Hippocampal formation (tissue), 2 donors: ENCODE measurements at places on chromosomes 3 and 15.

- DNase-seq, result peak; percentile 48
These were observed 10.9 kb downstream of the SEMA7A start for GRCh38 chr15:74422652-74423430.

- DNase-seq, result no peak
These were observed 309.5 kb downstream of the GAP43 start for GRCh38 chr3:115932807-115933206.

- no peak for DNase-seq
These were observed 8.6 kb upstream of the TIPIN start for GRCh38 chr15:66364944-66365528.

DNA sequence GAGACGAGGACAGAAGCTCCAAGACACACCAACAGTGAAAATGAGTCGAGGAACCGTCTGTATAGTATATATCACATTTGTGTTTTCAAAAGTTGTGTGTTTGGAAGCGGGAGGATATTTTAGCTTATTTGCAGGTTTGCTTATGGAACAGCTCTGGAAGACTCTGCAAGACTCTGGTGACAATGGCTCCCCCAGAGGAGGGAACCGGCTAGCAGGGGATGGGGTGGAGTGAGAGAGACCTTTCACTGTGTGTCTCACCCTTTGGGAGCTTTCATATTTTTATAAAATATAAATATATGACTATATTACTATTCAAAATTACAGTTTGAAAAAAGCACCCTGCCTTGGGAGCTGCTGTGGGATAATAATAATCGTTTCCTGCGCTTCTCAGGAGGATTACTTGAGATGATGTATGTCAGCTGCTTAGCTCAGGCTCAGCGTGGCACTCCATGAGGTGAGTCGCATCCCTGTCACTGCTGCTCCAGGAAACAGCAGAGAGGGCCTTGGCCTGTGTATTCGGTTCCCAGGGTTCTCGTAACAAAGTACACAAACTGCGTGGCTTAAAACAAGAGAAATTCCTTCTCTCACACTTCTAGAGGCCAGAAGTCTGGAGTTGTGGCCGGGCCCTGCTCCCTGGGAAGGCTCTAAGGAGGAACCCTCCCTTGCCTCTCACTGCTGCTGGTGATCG, 183.9 kb downstream of the FAM43A start:
- DNase-seq, result no peak

DNA sequence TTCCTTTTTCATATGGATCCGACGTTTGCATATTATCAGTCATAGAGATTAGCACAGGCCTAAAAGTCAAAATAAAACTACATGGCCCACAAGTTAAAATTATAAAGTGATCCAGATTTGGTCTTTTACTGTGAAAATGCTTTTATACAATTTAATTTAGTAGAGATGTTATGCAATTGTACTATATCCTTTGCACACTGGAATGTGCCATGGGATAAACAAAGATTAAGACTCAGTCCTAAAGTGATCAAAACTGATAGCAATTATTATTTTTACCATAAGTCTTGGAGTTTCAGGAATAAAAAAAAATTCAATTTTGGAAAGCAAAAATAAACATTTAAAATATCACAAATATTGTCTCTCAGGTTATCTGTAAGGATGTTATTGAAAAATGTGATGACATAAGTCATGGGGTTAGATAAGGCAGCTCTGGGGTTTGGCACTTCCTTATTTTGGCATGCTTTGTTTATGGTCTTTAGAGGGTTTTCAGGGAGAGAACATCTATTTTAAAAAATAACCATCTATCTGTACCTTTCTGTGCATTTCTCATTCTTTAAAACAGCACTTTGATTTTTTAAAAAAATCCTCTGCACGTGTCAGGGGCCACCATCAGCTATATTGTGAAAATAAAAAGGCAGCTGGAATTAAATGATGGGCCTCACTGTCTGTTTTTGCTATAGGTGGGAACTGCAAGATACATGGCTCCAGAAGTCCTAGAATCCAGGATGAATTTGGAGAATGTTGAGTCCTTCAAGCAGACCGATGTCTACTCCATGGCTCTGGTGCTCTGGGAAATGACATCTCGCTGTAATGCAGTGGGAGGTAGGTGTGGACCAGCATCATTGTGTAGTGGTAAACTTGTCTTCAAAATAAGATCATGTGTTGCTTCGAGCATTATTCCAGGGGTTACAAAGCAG, 67.3 kb downstream of the TGFBR2 start:
- no peak for DNase-seq

- no peak for DNase-seq
These were observed 13.5 kb downstream of the HTR3E start for GRCh38 chr3:184110316-184110725.

GRCh38 chr15:36483409-36483808, 96.0 kb upstream of the CDIN1 start:
- no peak for DNase-seq

DNA sequence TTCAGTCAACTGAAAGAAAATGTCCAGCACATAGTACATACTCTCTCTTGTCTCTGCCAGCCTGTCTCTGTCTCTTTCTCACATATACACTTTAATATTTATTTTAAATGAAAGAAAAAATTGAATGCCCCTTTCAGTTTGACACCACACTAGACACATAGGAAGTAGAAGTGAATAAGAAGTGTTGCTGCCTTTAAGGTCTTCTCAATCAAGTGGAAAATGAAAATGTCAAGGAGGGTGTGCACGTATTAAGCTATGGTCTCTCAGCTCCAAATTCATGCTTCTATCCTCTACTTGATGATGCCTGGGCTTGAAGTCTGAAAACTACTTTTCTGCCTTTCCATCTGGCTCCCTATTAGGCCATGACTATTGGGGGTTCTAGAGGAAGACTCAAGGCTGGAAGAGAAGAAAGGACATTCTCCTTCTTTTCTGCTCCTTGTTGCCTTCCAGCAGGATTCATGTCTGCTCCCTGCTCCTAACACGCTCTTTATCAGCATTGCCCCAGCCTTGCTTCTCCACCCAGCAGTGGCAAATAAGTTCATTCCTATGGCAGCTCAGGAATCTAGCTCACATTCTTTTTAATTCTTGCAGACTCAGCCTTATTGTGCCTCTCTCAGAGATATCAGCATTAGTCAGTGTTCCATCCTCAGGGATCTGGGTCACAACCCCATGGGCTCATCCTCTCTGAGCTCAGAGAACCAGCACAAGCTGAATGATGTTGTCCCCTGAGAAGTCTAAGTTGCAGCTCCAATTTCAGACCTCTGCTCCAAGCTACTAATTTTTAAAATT, 609.1 kb upstream of the GRM7 start:
- DNase-seq, result no peak

DNA sequence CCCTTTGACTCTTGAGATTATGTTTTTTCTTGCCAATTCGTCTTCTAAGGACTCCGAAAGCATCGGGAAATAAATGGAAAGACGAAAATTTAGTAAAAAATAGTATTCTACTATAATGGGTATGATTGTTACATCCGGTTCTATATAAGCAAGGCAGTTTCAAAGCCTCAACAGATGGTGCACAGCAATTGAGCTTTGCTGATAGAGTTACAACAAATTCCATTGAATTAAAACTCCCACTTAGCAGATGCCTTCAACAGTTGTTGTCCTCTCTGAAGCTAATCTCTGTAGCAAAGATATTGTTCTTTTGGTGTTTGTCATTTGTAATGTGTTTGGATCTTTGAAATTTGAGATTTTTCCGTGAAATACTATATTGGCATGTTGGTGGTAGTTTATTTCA, 16.1 kb upstream of the GHSR start:
- DNase-seq, result peak; percentile 8

DNA sequence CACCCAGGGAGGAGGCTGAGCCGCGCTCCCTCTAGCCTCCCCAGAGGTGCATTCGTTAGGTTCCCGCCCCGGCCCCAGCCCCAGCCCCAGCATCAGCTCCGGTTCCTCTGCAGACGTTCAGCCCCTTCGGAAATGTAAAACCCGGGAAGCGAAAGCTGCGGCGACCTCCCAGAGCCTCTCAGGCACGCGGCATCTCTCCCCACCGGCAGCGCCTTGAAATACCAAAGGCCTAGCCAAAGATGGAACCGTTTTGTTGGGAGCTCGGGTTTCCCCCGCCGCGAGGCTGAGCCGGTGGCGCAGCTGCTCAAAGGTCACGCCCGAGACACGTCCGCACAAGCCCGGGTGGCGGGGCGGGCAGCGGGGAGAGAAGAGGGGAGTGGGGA, 77.8 kb upstream of the HES1 start:
- DNase-seq, result peak; percentile 33

- no peak for DNase-seq
These were observed 702.3 kb downstream of the SI start for GRCh38 chr3:164375995-164376394.

- DNase-seq, result no peak
These were observed 241.9 kb downstream of the XXYLT1 start for GRCh38 chr3:195028877-195029606.

DNA sequence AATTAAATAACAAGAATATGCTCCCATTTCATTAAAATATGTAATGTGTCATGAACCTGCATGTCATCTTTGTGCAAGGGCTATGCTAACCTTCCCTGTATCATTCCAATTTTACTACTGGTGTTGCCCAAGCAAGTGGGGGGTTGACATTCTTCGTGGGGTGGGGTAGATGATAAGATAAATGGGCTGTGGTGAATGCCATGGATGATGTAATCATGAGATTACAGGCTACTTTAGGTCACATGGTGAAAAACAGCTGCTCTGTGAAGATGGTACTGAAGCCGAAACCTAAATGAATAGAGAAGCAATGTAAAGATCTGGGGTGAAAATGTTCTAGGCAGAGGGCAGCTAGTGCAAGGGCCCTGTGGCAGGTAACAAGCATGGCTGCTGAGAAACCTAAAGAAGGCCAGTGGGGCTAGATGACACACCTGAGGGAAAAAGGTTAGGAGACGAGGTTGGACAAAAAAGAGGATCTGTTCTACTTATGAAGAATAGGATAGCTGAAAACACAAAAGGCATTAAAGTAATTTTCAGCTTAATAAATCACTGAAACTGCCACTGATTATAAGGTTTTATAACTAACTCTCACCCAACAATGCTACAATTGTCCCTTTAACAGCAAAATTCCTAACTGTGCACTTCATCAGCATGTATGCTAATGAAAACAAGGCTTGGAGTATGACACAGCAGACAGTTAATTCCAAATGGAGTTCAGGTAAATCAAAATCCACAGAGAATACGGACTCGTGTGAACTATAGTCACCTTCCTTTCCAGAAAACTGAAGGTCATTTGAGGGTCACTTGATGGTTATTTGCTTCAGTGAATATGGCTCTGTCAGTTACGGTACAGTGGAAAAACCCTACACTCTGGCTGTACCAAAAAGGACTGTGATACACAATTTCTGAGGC, 35.0 kb downstream of the MTMR10 start:
- DNase-seq, result no peak

- no peak for DNase-seq
These were observed 30.4 kb downstream of the NXPE3 start for GRCh38 chr3:101809178-101810021.

GRCh38 chr3:23807424-23808015, 1.8 kb downstream of the UBE2E1 start:
- DNase-seq, result no peak

GRCh38 chr3:124890573-124891190, 3.5 kb upstream of the ITGB5 start:
- no peak for DNase-seq

GRCh38 chr15:34653992-34654391, 70.5 kb upstream of the GOLGA8B start:
- DNase-seq, result no peak

DNA sequence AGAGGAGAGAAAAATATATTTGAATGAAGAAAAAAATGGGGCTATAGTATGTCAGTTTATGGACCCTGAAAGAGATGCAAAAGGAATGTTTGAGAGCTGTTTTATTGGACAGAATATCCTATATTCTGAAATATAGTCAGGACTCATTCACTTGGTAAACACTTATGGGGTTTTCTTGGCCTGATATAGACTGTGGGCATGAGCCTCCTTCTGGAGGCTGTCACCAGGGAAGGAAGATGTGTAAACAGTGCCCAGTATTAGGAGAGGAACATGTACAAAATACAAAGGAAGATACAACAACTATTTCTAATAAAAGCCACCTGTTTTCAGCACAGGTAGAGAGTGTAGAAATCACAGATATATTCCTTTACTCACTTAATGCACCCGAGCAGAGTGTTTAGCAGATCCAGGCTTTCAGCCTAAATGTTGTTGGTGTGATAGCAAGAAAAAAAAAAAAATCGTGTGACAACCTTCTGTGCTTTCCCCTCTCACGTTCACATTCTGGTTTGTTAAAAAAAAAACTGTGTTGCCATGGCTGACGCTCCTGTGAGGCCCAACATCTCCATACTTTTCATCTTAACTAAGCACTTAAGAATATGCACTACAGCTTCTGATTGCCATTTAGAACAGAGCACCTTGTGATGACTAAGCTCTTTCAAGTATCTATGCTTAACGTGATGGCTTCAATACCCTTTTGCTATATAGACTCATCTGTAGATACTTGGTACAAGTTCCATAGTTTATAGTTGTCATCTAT, 134.1 kb downstream of the MBNL1 start:
- DNase-seq, result no peak

DNA sequence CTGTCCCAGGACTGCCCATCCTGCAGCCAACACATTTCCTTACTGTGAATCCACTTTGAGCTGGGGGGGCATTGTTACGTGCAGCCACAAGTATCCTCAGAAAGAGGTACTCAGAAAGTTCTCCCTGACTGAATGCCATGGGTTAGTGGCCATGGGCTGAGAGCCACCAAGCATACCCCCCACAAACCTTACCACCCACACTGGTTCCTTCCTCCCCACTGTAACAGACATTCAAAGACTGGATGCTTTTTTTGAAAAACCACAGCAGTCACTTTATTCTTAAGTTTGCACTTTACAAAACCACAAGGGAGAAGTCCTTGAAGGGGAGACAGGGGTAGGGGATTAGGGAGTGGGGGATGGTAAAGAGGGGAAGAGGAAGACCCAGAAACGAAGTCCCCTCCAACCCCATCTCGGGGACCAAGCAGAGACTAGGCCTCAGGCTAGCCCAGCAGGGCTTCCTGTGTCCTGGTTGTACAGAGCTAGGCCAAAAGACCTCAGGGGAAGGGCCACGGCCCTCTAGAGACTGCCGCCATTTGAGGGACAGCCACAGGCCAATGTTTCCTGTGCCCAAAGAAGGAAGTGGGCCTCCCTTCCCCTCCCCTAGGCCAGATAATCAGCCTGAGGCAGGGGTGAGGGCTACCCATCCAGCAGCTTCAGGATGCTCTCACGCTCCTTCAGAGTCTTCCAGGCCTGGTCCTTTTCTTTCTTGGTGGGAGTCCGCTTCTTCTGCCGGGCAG, 10.1 kb upstream of the CAMK1 start:
- DNase-seq, result peak; percentile 21

DNA sequence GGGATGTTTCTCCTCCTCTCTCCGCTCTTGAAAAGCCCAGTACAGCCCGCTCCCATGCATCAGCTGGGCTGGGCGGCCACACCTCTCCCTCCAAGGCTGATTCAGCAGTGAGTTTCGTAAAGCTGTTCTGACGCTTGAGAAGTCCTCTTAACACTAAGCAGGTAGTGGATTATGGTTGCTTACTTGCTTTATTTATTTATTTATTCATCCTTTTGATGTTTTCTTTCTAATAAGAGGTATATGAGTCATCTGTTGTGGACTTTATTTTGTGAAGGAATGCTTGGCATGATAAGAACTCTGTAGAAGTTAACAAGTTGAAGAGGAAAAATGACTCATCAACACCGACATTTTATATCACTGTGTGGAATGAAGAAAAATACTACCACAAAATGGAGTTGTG, 285.0 kb downstream of the SQOR start:
- DNase-seq, result no peak
